ENCODE measurements at places on chromosomes 6 and 20. TPM values are rescaled to one million over a fixed set of nuclear protein-coding genes. Genes with fewer than 3 reads are reported as not detected.

DNA sequence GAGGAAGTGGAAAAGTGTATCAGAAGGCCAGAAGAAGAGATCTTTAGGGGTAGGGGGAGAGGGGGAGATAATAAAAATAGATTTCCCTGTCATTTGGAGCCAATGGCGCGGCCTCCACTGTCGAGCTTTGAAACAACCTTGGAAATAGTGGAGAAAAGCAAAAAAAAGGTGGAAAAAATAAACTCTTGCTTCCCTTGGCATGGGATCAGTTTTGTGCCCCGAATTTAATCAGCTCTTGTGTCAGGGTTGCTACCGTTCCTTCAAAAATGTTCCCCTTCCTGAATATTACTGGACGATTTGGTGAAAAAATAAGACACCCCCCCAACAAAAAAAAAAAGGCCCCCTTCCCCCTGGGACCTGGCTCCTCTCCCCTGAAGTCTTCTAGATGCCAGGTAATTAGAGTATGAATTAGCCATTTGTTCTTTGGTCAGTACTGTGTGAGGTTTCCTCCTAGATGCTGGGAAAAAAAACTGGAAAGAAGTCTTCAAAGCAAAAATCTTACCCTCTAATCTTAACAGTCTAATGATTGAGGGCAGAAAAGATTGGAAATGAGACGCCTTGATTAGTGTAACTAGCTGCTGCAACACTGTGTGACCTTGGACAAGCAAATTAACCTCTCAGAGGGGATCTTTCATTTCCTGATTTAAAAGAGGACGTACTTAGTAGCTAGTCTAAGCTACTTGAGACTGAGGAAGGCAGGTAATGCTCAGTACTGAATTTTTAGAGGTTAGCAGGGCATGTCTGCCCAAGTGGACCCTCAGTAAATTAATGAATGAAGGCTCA lies 872 bp upstream of the RBM39 start:
- H3K36me3 ChIP-seq = peaks cover 43% of the 10 kb centered on the region
- DNase-seq = no peak
- H3K4me1 ChIP-seq = peaks cover 36% of the 10 kb centered on the region

GRCh38 chr20:3843490-3843889 lies 3.1 kb upstream of the MAVS start:
- H3K27me3 ChIP-seq = no peaks in the 10 kb centered on the region
- no peaks in the 10 kb centered on the region for H3K36me3 ChIP-seq
- H3K4me3 ChIP-seq = no peak overlapping the region
- H3K4me1 ChIP-seq = peaks cover 12% of the 10 kb centered on the region

DNA sequence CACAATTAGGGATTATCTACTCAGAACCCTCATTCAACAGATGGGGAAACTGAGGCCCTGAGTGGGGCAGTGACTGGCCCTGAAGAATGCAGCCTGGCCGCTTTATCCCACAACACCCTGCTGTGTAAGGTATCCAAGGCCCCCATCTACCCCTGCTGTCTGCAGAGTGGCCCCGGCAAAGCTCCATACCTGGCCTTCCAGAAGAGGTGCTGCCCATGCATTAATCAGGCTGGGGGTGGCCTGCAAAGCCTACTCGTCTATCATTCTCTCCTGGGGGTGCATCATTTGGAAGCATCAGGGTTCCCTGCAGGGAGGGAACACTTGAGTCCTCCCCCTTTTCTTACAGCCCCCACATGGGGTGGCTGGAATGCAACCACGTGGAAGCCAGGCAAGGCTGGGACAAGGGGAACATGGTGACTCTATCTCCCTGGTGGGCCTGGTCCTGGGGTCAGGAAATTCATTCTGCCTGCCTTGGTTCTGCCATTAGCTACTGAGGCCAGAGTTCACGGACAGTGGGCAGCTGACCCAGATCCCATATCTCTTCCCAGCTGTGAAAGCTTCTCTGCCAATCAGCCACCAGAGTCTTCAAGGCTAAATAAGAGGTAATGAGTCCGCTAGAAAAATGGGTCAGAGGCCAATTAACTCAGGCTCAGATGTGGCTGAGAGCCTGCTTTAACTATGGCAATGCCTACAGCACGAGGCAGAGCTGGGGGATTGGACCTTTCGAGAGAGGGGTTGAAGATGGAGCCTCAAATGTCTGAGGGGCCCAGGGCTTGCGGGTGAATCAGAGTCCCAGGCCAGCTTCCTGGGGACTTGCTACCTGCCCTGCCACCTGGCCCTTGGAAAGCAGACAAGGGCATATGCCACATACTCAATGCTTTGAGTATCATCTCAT lies 72.3 kb upstream of the TOX2 start:
- no peak for DNase-seq
- peaks cover 28% of the 10 kb centered on the region for H3K27me3 ChIP-seq
- H3K4me1 ChIP-seq = peaks cover 49% of the 10 kb centered on the region
- no peaks in the 10 kb centered on the region for H3K36me3 ChIP-seq
- H3K4me3 ChIP-seq = no peak overlapping the region
- no peak overlapping the region for H3K27ac ChIP-seq

- peak overlapping the region; percentile 83 for H3K4me3 ChIP-seq
- H3K27me3 ChIP-seq = no peaks in the 10 kb centered on the region
- H3K4me1 ChIP-seq = peaks cover 34% of the 10 kb centered on the region
- peak overlapping the region; percentile 91 for H3K27ac ChIP-seq
These were observed 1.1 kb upstream of the MRGBP start for GRCh38 chr20:62795023-62795761.

DNA sequence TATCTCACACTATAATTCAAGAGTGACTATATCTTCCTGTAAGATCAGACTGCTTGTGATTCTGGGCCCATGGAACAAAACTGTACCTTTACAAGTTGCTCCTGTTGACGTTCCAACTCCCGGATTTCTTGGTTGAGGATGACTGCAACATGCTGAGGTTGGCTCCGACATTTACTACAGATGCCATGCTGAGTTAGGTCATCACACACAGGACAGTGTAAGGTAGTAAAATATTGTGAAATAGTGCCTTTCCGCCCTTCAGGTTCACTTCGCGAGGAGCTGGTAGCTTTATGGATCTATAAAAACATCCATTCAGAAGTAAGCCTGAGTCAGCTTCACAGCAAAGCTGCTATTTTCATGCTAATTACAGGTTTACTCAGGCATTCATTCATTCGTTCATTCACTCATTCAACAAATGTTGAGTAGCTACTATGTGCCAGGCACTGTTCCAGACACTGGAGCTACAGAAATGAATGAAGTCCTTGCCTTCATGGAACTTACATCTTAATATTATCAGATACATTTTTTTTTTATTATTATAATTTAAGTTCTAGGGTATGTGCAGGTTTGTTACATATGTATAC lies 175.7 kb downstream of the REV3L start:
- H3K27ac ChIP-seq = no peak overlapping the region
- H3K4me3 ChIP-seq = no peak overlapping the region
- peaks cover 4% of the 10 kb centered on the region for H3K4me1 ChIP-seq
- H3K27me3 ChIP-seq = no peaks in the 10 kb centered on the region
- H3K36me3 ChIP-seq = peaks cover 42% of the 10 kb centered on the region

DNA sequence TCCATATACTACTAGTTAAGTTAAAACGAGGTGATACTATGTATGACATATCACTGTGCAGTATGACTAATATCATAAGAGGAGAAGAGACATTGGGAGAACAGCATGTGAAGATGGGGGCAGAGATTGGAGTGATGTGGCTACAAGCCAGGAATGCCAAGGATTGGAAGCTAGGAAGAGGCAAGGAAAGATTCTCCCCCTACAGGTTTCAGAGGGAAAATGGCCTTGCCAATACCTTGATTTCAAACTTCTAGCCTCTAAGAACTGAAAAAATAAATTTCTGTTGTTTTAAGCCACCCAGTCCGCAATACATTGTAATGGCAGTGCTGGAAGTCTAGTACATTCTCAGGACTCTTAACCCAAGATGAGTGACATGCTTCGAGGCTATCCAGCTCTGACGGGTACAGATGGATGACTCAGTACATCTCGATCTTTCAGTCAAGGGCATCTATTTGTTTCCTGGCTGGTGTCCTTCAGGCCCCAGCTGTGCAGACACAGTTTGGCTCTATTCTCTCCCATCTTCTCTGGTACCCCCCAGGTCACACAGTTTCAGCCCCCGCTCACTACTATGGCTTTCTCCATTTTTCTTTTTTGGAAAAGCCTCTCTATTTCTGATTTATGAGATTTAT lies 55.5 kb upstream of the THEMIS start:
- H3K4me1 ChIP-seq = peaks cover 42% of the 10 kb centered on the region
- peaks cover 2% of the 10 kb centered on the region for H3K36me3 ChIP-seq
- no peaks in the 10 kb centered on the region for H3K27me3 ChIP-seq

Gene FNDC11
- 0.27 TPM for total RNA-seq

Gene CLPSL2
- not detected for total RNA-seq

Gene BPIFB3
- not detected for total RNA-seq

Gene HLA-F
- 172 TPM for total RNA-seq

Gene TRIM26
- total RNA-seq = 43.4 TPM

Measured in activated CD8-positive, alpha-beta T cell treated with anti-CD3 and anti-CD28 coated beads for 36 hours (primary cell).